ENCODE measurements at places on chromosomes 5 and 9.

DNA sequence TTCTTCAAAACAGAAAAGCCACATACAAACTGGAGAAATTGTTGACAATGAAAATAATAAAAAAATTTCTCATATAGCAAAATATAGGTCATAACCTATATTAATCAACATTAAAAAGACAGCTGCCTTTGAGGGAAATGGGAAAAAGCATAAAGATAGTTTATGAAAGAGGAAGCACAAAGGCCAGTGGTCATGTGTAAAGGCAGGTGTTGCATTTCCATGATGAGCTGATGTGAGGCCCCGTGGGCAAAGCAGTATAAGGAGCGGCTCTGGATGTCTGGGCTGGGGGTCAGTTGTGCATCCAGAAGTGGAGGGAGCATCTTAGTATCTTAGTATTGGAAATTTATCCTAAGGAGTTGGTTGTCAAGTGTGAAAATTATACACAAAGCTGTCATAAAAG lies 18.3 kb downstream of the NDUFS6 start:
- no peak for DNase-seq

DNA sequence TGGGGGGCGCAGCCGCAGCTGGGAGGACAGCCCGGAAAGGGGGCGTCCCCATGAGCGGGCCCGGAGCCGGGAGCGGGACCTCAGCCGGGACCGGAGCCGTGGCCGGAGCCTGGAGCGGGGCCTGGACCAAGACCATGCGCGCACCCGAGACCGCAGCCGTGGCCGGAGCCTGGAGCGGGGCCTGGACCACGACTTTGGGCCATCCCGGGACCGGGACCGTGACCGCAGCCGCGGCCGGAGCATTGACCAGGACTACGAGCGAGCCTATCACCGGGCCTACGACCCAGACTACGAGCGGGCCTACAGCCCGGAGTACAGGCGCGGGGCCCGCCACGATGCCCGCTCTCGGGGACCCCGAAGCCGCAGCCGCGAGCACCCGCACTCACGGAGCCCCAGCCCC lies 47.0 kb downstream of the TJP2 start:
- no peak for DNase-seq

GRCh38 chr9:30815585-30815984 lies 1568.9 kb upstream of the ACO1 start:
- no peak for DNase-seq

- no peak for DNase-seq
These were observed 179.4 kb downstream of the PTTG1 start for GRCh38 chr5:160601046-160601445.

- no peak for DNase-seq
These were observed 1804.6 kb upstream of the ACO1 start for GRCh38 chr9:30579810-30580209.

DNA sequence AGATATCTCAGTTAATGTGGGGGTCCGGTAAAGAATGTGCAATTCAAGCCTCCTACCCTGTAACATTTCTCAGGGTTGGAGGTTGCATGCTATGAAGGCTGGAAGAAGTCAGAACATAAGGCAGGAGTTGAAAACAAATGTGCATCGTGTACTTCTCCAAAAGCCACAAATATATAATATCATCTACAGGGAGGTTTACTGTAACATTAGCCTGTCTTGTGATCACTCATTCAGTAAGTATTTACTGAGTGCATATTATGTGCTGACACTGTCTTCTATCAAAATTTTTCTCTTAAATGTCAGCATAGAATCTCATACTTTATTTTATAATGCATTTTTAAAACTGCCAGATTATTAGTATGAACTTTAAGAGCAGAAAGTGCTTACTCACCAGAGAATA lies 105.6 kb upstream of the ZNF366 start:
- no peak for DNase-seq

GRCh38 chr5:7436521-7436920 lies 40.6 kb downstream of the ADCY2 start:
- DNase-seq = no peak

GRCh38 chr9:970151-970996 lies 6.1 kb upstream of the DMRT3 start:
- DNase-seq = no peak

DNA sequence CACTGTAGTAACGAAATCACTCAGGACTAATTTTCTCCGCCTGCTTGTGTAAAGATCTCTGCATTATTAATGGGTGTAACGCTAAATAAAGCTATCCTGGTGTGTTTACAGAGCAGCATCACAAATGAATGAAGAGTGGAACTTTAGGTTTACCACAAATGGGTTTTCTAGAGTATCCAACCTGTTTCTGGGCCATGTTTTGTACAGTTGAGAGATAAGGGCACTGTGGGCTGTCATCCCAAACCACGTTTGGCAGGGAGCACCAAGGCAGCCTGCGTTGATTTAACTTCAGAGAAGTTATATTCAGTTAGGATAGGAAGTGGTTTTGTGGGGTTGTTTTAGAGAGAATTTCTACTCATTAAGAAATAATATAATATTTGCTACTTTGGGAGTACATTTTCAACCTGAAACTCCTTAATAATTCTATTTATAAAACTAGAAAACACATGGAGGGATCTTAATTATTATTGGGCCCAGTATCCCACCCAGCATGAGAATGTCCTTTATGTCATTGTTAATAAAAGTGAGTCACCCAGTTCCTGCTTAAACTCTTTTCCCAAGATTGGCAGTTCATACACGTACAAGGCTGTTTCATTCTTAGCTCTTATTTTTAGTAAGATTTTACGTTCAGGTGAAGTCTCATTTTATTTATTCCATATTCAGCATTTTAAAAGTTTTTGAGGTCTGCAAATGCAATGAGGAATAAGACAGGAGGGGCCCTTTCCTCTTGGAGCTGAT lies 8.0 kb downstream of the KCNN2 start:
- no peak for DNase-seq

DNA sequence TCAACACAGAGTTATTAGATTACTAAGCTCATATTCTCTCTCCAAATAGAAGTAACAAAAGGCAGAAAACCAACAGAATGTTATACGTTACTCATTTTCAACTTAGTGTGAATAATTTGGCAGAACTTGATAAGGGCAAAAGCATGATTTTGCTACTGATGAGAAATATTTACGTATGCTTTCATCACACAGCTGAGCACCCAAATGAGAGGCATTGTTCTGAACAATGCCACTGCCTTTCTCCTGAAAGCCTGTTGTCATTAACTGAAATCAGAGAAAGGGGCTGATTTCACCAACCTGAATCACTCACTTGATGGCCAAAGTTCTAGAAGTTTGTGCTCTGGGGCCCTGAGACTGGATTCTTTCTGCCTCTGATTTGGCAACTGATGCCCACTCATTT lies 367.5 kb upstream of the PTGER4 start:
- no peak for DNase-seq

Measured in NCI-H2081 (cell line).